ENCODE measurements at places on chromosomes 1 and 21.

GRCh38 chr1:204376919-204377799 lies 17.4 kb upstream of the PLEKHA6 start:
- no peak for DNase-seq

DNA sequence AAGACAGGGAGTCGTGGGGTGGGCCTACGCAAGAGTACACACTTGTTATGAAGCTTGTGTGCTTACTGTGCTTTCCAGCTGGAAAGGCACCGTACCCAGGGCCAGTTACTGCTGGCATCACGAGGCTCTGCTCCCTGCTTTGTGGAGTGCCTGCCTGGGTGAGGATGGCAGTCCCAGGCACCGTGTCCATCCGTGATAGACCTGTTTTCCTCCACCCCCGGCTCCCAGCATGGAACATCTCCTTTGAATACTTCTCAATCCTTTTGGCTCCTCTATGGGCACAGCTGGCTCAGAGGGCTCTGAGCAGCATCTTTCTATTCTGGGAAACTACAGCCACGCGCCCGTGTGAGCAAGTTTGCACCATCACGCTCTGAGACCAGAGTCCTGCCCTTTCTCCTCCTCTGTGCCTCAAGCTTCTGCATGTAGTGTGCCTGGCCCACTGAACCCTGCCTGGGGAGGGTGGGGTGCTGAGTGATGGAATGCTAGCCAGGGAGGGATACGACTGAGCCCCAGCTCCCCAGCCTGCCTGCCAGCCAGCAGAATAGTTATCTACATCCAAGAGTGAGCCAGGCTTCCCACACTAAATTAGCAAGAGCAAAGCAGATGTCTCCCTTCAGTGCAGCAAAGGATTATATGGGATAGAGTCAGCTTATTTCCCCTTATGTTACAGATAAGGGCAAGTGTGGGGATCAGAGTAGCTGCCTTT lies 7.1 kb upstream of the TNR start:
- DNase-seq, result no peak

GRCh38 chr1:236489710-236490377 lies 33.9 kb upstream of the LGALS8 start:
- peak; percentile 84 for DNase-seq

DNA sequence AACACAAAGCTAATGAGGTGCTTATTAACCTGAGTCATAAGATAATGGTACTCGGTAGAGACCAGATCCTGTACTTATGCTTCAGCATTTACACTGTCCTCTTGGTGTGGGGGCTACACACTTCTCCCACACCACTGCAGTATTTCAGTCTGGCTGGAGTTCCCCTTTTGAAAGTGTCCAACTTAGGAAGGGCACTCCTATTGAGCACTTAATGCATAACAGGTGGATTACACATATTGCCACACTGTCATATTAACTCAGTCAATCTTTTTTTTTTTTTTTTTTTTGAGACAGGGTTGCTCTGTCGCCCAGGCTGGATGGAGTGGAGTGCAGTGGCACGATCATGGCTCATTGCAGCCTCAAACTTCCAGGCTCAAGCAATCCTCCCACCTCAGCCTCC lies 1.5 kb downstream of the GPATCH4 start:
- peak; percentile 70 for DNase-seq

DNA sequence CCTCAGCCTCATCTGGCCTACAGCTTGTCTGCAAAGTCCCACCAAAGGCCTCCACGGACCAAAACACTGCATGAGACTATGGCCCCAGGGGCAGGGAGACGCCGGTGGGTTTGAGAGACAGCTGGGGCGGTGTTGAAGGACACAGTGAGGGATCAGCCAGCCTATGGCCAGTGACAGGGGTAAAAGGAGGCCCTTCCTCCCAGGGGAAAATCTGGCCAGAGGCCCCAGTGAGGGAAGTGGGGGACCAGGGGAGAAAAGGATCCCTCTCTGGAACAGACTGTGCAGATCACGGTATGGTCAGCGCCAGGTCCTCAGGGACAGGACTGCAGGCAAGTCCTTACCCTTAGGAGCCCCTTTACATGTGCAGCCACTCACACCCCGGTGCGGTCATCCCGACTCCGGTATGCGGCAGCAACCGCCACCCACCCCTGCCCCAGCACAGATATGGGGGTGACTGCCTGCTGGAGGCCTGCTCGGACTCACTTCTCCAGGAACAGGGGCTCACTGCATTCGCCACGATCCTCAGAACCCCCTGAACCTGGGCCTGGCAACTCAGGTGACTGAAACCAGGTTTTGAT lies 1.3 kb downstream of the CERS2 start:
- no peak for DNase-seq

- DNase-seq, result no peak
Observed at GRCh38 chr1:172898866-172899265, 151.9 kb downstream of the TNFSF18 start.

DNA sequence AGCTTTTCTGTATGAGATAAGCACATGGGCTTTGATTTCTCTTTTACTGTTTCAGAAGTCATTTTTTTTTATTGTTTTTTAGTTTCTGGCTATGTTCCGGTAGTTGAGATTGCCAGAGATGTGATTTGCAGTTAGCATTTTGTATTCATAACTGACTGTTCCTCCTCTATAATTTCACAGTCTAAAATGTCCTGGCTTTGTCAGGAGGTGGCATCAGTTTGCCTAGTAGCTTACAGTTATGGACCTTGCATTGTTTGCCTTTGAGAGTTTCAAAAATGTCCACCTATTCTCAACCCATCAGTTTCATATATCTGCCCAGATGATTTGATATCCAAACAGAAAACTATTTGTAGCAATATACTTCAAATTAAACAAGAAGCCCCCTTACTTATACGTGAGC lies 39.5 kb upstream of the ST6GALNAC3 start:
- DNase-seq, result no peak

DNA sequence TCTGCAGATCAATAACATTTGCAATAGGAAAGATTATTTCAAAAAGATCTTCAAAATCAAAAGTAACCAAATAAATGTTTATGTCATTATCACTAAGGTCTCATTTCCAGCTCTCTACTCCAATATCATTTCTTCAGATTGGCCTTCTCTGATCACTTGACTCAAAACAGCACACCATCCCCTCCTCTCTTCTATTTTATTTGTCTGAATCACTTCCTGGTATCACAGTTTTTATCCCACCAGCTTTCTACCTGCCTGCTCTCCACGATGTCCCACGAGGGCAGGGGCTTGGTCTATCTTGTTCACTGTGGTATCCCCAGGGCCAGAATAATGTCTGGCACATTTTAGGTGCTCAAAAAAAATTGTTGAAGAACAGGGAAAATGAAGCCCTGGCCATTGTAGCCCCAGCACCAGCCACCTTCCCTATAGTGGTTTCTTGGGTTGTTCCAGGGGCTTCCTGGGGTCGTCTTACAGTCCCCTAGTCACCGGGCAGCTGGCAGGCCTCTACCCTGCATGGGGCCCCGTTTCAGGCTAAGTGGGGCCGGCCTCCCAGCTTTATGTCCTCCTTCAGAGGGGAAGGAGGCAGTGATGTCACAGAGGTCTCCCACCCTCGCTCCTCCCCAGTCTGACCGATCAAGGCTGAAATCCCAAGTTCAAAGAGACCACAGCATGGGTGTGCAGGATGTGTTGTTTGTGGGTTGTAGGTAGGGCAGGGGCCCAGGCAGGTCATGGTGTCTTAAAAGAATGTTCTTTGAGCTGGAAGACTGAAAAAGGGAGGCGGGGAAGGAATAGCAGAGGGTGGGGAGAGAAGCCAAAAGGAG lies 3.5 kb upstream of the PADI1 start:
- no peak for DNase-seq

GRCh38 chr1:111489604-111490003 lies 13.8 kb downstream of the ADORA3 start:
- peak; percentile 90 for DNase-seq

DNA sequence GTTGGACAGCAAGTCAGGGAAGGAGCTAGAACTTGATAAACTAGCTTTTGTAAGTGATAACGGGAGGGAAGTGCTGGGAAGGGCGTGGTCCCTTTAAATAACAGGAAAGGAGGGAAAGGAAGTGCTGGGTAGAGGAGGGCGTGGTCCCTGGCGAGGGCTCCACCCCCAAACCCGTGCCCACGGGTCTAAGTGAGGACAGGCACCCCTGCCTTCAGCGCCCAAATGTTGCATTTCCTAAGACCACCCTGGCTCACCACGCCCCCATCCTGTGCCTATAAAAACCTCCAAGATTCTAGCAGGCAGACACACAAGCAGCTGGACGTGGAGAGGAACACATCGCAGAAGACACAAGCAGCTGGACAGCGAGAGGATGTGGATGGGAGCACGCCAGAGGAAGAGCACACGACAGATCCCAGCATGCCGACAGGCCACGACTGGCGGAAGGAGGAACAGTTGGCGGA lies 58.5 kb downstream of the PALMD start:
- DNase-seq, result no peak

- no peak for DNase-seq
Observed at GRCh38 chr1:56382929-56383328, 196.4 kb downstream of the PLPP3 start.

DNA sequence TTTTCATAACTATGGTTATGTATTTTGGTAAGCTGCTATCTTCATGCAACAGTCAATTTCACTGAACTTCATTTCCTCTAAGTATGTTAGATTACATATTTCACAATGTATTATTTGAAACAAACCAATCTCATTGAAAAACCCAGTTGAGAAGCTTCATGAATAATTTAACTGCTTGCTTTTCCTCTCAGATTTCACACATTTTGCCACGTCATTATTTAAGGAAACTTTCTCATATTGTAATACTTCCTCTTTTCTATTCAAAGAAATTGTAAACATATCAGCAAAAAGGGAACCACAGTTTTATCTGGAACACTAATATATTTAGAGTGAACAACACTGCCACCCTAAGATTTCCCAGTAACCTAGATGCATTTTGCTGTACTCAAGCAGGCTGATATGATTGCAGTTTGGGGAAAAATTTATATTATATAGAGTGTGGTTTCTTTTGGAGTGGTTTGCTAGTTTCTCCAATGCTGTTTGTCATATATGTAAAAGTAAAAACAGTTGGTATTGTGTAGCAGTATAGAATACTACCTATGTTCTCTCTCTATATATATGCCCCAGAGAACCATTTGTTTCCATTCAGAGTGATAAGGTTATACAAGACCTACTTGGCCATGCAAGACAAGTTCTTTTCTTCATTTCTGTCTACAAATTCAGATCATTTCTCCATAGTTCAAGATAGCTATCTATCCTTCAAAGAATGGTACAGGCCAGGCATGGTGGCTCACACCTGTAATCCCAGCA lies 28.4 kb upstream of the AHCTF1 start:
- DNase-seq, result peak; percentile 95

GRCh38 chr1:54188291-54188690 lies 11.5 kb downstream of the CYB5RL start:
- DNase-seq, result no peak

DNA sequence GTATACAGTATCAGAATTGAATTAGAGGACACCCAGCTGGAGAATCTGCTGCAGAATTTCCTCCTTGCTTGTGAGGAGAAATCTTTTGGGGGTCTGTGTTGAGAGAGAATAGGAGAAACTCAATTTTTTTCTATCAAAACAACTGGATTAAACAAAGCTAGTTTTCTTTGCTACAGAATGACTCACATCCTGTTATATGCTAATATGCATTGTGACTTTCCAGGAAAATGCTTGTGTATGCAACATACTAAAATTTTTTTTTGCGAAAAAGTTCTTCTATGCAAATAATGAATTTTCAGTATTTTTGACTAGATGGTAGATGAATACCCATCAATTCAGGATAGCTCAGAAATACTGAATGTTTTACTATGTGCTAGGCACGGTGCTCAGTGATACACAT lies 2.2 kb downstream of the VAMP4 start:
- DNase-seq, result no peak

- DNase-seq, result peak; percentile 48
Observed at GRCh38 chr1:89198491-89199072, at the start of gene GBP4. TSS of gene GBP4 (minus strand) at chr1:89198942. CDS start at chr1:89198834, 108 bp downstream.

DNA sequence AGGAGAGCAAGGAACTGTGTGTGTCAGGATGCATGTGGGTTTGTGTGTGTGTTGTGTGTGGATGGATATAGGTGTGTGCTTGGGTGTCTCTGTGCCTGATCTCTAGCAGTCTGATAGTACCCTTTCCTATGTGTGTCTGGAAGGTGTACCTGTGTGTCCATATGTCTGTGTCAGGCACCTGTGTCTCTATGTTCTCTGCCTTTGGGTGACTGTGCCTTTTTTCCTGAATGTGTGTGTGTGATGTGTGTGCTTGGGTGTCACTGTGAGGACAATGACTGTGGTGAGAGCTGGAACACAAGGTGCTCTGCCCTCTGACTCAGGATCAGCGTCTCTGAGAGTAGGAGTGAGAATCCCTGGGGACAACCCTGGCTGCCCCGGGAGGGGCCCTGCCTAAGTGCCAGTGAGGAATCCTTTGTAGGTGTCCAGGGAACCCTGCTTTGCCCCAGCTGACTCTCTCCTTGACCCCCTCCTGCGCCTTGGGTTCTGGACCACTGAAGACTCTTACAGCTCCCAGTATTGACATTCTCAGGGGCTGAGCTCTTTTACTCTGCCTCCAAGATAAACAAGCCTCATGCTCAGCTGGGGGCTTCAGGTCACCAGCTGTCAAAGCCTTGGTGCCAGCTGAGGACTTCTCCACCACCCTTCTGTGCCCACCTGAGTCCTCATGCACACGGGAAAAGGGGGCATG lies 735 bp upstream of the EFNA3 start:
- DNase-seq, result no peak

GRCh38 chr1:15016526-15016925 lies 137.0 kb upstream of the TMEM51 start:
- DNase-seq, result peak; percentile 55

GRCh38 chr1:214403431-214403830 lies 122.5 kb downstream of the SMYD2 start:
- DNase-seq, result no peak

GRCh38 chr1:46547481-46548383 lies 3.7 kb downstream of the KNCN start:
- peak; percentile 62 for DNase-seq

DNA sequence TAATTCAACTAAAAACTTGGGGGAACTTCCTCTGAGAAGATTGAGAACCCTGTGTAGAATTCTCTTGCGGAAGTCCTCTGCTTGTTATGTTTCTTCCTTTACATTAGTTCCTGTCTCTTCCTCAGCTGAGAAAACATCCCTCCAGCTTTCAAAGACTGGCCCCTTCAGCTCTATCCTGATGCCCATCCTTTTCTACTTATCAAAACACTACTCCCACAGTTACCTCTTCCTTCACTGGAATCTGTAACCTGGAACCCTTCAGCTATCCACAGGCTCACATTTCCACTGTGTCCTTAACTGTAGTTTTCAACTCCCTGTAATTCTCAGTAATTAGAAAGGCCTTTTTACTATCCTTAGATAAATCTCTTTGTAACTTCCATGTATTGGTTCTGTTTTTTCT lies 6.0 kb upstream of the DEDD start:
- DNase-seq, result no peak

DNA sequence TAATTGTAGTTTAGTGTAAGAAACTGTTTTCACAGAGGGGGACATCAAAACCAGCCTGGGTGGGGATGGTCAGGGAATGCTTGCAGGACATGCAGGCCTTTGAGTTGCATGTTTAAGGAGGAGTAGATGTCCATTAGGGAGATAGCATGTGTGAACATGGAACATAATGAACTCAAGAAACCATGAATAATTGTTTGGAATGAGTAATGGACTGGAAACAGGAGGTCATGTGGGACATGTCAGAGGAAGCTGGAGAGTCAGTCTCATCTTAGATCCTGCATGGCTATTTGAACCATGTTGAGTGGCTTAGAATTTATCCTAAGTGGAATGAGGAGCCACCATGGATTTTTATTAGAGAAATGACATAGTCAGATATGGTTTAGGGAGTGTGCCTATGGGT lies 86.4 kb downstream of the RPE65 start:
- DNase-seq, result peak; percentile 11
